WTC11 (cell line): ENCODE measurements at places on chromosomes 11 and 22. TPM values are rescaled to one million over a fixed set of nuclear protein-coding genes. Genes with fewer than 3 reads are reported as not detected.

DNA sequence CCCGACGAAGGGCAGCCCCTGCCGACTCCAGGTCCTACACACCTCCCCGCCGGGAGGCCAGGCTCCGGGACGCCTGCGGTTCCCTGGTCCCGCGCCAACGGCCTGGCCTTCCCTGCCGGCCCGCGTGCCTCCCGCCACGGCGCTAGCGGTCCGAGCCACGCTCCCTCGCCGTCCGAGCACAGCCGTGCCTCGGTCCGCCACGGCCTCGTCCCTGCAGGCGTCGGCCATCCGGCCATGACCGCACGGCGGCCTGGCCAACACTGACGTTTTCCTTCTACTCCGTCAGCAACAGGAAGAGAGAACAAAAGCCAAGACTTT is 532 bp downstream of the EIF4G2 start:
- DNase-seq: no peak
- H3K36me3 ChIP-seq: peaks cover 48% of the 10 kb centered on the region
- peaks cover 28% of the 10 kb centered on the region for H3K4me1 ChIP-seq
- no peaks in the 10 kb centered on the region for H3K27me3 ChIP-seq

- no peaks in the 10 kb centered on the region for H3K36me3 ChIP-seq
- H3K27ac ChIP-seq: no peak overlapping the region; the same call in 1 of the 2 replicates
- no peaks in the 10 kb centered on the region for H3K27me3 ChIP-seq
- H3K4me3 ChIP-seq: no peak overlapping the region
- DNase-seq: no peak
- H3K4me1 ChIP-seq: peaks cover 45% of the 10 kb centered on the region
These were observed 79.1 kb downstream of the NAT10 start for GRCh38 chr11:34184505-34185015.

GRCh38 chr11:46039990-46040389 is 81.3 kb downstream of the PHF21A start:
- H3K4me1 ChIP-seq: no peaks in the 10 kb centered on the region
- no peak overlapping the region for H3K27ac ChIP-seq
- no peak overlapping the region for H3K4me3 ChIP-seq

The CTTN gene
- total RNA-seq: 216 to 281 TPM (median 222 TPM) in 3 replicates

The JHY gene
- 1.1 to 1.6 TPM (median 1.4 TPM) in 3 replicates for total RNA-seq

DNA sequence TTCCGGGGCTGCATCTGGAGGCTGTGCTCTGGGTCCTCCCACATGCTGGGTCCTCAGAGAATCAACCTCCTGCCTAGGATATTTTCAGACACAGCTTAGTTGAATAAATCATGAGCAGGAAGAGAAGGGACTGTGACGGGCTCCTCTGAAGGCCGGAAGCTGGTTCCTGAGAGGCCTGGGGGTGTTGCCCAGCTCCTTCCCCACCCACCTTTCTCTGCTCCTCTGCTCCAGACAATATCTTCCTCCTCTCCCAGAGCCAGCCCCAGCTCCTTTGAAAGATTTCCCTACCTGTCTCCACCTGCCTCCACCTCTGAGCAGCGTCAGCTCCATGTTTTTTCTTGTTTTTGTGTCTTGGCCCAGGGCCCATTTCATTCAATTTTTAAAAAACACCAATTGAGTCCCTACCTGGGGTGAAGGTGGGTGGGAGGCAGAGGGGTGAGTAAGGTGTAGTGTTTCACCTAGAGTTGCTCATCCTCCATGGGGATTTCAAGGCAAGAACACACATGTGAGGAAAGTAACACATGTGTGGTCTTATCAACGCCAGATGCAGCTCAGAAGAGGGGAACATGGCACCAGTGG is 24.8 kb upstream of the THY1 start:
- no peak overlapping the region for H3K27ac ChIP-seq
- no peak for DNase-seq
- peaks cover 15% of the 10 kb centered on the region for H3K4me1 ChIP-seq
- no peaks in the 10 kb centered on the region; the same call in 1 of the 2 replicates for H3K27me3 ChIP-seq
- no peaks in the 10 kb centered on the region for H3K36me3 ChIP-seq

The RAB36 gene
- total RNA-seq: 0.89 to 1.8 TPM (median 1.1 TPM) in 3 replicates

The FREY1 gene
- 1.6 to 2.1 TPM (median 1.8 TPM) in 3 replicates for total RNA-seq

The SLC17A6 gene
- 0.11 to 0.24 TPM (median 0.14 TPM) in 3 replicates for total RNA-seq

GRCh38 chr11:57834852-57835251 is 73.2 kb downstream of the CTNND1 start:
- H3K36me3 ChIP-seq: no peaks in the 10 kb centered on the region
- H3K4me1 ChIP-seq: peaks cover 6% of the 10 kb centered on the region
- peaks cover 3% of the 10 kb centered on the region; the same call in 1 of the 2 replicates for H3K27me3 ChIP-seq
- no peak overlapping the region for H3K27ac ChIP-seq
